ENCODE measurements at places on chromosomes 2 and 18.

GRCh38 chr2:111252436-111252835, 131.7 kb downstream of the BCL2L11 start:
- DNase-seq = no peak

DNA sequence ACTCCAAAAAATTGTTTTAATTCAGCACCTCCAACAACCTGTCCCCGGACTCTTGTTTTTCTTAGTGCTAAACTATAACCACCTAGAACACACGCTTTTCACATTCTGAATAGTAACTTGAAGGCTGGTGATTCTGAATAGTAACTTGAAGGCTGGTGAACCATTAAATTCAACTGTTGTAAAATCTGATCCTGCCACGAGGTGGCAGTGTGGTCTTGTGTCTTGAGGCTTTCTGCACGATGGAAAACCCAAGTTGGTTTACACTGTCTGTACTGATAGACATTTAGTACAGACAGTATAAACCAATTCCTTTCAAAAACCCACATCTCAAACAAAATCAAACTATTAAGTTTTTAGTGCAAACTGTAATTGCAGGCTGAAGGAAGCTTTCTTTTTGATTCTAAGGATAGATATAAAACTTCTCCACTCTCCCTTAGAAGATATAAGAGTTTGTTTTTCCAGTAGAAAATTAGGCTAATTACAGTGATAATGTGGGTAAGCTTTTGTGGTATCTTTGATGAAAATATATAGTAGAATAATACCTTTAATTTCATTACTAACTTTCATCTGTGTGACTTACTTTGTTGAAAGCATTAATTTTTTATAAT, 57.6 kb downstream of the VAPA start:
- DNase-seq = peak; percentile 68

GRCh38 chr2:223787358-223787757, 50.0 kb downstream of the AP1S3 start:
- DNase-seq = no peak

- no peak for DNase-seq
Measured at GRCh38 chr2:52611759-52612158, 1155.8 kb upstream of the CHAC2 start.

DNA sequence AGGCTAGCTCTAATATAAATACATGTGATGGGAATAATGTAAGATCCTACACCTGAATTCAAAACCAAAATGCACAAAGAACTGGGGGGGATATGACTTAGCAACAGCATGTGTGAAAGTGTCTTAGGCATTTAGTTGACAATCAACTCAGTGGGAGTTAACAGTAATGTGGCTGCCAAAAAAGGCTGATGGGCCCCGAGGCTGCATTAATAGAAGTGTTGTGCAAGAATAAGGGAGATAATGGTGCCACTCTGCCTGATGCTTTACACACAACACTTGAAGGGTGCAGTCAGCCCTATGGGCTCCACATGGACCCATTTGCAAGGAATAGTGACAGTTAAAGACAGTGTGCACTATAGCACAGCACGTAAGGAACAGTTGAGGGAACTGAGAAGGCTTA, 649.4 kb upstream of the ZEB2 start:
- DNase-seq = no peak

DNA sequence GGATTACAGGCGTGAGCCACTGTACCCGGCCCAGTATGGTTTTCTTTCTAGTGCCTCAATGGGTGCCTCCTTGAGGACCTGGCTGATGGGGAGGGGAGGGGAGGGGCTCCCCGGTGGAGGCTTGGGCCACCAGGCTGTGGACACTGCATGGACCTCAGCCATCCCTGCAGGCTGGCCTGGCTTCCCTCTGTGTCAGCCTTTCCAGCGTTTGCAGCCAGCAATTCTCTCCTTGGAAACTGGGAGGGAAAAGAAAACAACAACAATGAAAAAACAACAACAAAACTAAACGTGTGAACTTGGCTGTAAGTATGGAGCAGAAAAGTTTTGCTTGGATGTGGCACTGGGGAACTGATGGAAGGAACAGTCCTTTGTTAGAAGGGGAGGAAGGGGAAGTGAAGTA, 159.3 kb downstream of the GLI2 start:
- DNase-seq = no peak

- no peak for DNase-seq
Measured at GRCh38 chr2:104413890-104414289, 440.0 kb upstream of the POU3F3 start.

GRCh38 chr2:238527565-238527964, 100.8 kb downstream of the ASB1 start:
- no peak for DNase-seq

- no peak for DNase-seq
Measured at GRCh38 chr18:51300912-51301311, 103.4 kb upstream of the MEX3C start.

- DNase-seq = no peak
Measured at GRCh38 chr2:239391286-239392071, 9.3 kb downstream of the HDAC4 start.

GRCh38 chr2:143891879-143892308, 628.0 kb downstream of the ZEB2 start:
- DNase-seq = no peak

Measured in left lobe of liver (tissue), 2 donors.